Stimulated activated CD8-positive, alpha-beta memory T cell treated with anti-CD3 and anti-CD28 coated beads, Interleukin-4, amount 100 ng/mL, for 1 hour (primary cell): ENCODE measurements at places on chromosomes 4 and X.

DNA sequence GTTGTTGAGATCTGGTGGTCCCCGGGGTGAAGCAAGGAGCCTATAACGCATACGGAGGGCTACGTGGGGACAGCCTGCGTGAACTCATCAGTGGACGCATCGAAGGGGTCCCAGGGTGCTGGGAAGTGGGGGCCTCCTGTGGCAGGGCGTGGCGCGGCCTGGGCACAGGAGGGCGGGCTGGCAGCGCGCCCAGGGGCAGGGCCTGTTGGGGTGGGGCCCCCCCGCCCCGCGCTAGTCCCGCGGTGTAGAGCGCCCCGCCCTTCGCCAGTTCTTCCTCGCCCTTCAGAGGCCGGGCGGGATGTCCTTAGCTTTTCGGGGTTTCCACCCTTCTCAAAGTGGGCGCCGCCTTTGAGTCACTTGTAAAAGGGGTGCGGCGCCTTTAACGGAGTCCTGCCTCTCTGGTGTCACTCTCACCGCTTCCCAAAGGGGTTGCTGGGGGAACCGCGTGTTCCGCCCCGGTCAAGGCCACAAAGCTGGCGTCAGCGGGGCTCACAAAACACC lies 632 bp downstream of the PLP2 start:
- no peak for DNase-seq

- DNase-seq, result no peak
Observed at GRCh38 chr4:3725936-3726870, 40.0 kb upstream of the ADRA2C start.

DNA sequence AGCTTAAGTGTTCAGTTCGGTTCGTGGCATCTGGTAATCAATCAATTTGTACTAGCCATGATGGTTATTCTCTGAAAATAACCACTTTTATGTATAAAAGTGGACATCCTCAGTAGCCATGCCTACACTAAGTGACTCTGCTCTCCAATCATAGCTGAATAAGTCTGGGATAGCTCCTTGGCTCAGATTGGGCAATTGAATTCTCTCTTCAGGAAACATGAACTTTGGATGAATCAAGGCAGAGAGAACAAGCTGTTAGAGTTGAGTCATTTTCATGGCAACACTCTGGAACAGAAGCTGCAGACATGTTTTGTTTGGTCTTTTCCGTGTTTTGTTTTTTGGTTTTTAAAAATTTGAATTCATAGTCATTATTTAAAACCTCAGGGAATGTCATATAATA lies 66.8 kb upstream of the TMEM164 start:
- no peak for DNase-seq

DNA sequence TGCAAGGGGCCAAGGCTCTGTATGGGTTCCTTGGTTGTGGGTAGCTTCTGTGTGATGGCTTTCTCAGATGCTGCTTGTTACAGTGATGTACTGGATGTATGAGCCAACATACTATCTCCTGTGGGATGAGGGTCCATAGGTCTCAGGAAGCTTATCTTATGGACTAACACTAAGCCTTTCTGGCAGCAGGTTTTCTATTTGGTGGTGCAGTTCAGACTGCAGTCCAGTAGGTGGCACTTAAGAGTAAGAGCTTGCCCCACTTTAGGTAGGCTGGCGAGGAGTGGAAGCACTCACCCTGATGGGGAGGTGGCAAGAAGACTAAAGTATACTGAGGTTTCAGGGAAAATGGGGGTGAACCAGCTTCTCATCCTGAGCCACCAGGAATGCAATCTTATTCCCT lies 306.7 kb upstream of the MAOA start:
- no peak for DNase-seq

GRCh38 chr4:40214661-40215418 lies 18.0 kb downstream of the RHOH start:
- no peak for DNase-seq

- DNase-seq, result no peak
Observed at GRCh38 chrX:39204945-39205344, 403.7 kb downstream of the MID1IP1 start.

DNA sequence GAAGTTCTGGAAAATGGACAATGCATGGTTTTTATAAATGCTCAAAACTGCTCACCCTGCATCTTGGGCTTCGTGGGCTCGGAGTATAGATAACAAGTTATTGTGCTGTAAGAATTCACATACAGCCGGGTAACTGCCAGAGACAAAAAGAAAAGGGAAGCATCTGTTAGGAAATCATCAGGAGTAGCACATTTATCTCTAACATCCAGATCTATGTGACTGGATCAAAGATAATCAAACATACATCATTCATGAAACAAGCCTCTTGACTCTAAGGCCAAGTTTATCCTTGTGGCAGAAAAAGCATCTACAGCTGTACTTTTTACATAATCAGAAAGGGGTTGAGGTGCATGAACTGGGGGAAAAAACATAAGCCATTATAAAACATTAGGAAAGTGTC lies 264.2 kb downstream of the PPP3CA start:
- no peak for DNase-seq

GRCh38 chr4:126207910-126208309 lies 893.2 kb downstream of the FAT4 start:
- no peak for DNase-seq

- no peak for DNase-seq
Observed at GRCh38 chrX:101658661-101659491, 774 bp downstream of the ARMCX2 start.

DNA sequence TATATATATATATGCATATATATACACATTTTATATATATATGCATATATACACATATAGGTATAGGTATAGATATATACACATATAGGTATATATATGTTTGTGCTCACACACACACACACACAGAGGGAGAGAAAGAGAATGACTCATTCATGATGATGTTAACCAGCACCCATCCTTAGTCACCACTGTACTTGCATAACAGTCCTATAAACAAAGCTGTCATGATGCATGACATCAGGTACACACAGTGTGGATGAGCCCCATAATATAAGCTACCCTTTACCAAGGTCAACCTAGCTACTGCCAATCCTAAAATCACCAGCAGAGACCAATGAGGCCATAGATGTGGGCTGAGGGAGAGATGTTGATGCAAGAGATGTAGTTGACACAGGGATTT lies 1408.0 kb downstream of the RAPGEF2 start:
- no peak for DNase-seq

DNA sequence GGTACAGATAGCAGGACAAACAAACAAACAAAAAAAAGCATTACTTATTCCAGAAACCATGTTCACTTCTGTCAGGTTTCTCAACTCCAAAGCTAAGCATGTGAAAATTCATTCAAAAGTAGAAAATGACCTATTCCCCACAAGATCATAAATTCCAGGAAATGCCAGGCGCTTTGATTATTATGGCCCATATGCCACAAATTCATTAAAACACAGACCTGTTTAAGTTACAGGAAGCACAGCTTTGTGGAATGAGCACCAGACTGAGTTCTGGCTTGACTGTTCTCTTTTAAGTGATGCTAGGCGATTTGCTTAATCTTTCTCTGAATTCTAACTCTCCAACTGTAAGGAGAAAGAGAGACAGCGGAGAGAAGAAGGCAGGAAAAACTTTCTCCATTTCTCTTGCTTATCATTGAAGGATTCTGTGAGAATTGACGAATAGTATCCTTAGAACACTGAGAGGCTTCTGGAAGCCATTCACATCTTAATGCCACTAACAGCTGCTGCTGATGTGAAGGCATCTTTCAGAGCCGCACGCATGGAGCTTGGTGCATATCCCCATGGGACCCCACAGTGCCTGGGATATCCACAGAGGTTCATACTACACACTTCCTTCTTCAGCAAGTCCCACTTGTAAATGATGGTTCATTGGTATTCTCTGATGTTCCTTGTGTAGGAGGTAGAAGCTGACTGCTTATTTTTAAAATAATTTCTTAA lies 138.0 kb downstream of the ZNF674 start:
- DNase-seq, result no peak

- DNase-seq, result no peak
Observed at GRCh38 chr4:79563219-79563618, 155.2 kb upstream of the GK2 start.

- no peak for DNase-seq
Observed at GRCh38 chrX:42869011-42869410, 91.0 kb upstream of the PPP1R2C start.

GRCh38 chr4:87982446-87983010 lies 7.0 kb downstream of the SPP1 start:
- DNase-seq, result no peak

DNA sequence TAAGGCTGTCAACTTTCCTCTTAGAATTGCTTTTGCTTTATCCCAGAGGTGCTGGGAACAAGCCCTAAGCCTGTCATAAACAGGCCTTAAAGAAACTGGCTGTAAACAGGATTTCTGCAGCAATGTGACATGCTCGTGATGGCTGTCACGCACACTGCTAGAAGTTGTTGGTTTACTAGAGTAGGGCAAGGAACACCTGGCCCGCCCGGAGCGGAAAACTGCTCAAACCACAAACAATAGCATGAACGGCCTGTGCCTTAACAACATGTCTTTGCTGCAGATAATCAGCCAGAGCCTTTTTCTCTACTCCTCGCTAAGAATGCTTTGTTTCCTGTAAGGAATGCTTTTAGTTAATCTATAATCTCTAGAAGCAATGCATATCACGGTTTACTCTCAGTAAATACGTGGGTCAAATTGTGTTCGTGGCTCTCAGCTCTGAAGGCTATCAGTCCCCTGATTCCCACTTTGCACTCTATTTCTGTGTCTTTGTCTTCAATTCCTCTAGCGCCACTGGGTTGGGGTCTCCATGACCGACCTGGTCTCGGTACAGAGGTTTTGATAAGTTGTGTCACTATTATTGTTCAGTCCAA lies 318.3 kb downstream of the GLUD2 start:
- no peak for DNase-seq

DNA sequence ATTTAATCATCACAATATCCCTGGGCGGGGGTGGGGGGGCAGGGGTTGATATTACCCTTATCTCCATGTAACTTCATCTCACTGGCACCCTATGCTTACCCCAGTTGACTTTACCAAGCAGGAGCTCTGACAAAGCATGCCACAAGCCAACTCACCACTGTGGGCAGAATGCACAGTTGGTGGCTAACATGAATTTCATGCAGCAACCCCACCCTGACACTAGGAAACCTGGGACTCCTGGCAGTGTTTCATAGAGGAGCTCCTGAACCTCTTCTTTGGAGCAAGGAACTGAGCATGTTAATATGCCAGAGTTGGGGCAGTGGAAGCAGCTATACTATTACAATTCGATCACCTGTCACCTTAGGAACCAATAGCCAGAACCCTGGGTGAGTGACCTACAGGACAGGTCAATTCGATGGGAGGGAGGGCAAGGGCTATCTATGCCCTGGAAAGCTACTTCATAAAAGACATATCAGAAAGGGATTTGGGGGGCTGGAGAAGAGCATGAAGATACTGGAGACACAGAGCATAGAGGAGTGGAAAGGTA lies 97.2 kb upstream of the ACSL4 start:
- DNase-seq, result no peak

DNA sequence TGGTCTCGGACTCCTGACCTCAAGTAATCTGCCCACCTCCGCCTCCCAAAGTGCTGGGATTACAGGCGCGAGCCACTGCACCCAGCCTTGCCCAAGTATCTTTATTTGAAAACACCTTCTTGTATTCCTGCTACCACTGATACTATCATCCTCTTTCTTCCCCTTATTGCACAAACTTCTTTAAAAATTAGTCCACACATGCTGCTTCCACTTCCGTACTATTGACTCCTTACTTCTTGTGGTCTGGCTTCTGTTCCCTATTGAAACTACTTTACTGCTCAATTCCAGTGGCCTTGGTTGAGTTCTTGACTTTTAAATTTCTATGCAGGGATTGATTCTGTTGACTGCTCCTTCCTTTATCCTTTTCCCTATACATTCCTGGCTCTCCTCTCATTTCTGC lies 38.8 kb downstream of the MTM1 start:
- no peak for DNase-seq

- DNase-seq, result no peak
Observed at GRCh38 chrX:139972113-139972512, 6.8 kb upstream of the CXorf66 start.

DNA sequence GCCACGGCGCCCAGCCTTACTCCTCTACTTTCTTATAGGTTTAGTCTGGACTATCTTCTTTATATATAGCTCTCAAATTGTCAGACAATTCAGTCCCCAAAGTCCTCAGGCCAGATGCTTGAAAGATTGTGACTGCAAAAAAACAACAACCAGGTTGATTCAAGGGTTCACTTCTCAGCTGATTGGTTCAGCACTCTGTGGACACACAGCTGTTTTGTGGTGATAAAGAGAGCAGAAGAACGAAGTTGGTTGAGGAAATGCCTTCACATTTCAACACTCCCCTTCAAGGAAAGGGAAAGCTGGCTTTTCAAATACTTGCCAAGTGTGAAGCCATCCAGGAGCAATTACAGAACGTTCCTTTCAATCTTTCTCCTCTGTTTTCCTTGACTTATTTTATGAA lies 166.8 kb downstream of the SHROOM3 start:
- DNase-seq, result no peak

DNA sequence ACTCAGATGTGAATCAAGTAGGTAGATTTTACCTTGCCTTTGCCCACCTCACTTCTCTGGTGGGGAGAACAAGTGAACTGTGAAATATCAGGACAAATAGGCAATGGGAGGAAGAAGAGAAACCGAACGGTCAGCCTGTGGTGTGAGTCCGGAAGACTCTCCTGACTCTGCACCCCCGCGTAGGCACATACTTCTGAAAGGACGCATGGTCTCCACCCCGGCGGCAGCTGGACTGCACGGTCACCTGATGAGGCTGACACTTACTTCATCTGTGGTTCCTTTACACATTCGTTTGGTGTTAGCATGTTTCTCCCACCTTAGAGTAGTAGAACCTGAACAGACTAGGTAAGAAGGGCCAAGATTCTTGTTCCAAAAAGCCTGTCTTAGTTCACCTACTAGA lies 58.4 kb downstream of the NELFA start:
- no peak for DNase-seq

- DNase-seq, result no peak
Observed at GRCh38 chrX:4830880-4831557, 1117.6 kb upstream of the PRKX start.

- DNase-seq, result no peak
Observed at GRCh38 chr4:139670775-139671174, 5.2 kb downstream of the MGST2 start.

DNA sequence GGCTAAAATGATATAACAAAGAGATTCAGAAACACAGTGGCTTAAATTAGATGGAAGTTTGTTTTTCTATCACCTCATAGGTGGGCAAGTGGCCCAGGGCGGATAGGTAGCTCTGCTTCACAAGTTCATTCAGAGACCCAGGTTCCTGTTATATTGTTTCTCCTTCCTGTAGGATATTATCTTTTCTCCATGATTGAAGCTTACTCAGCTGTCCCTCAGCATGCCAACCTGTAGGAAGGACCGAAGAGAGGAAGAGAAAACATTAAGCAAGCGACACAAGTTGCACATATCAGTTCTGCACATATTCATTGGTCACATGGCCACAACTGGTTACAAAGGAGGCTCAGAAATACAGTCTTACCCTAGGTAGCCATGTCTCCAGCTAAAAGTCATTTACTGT lies 6.9 kb downstream of the KLHL5 start:
- no peak for DNase-seq

DNA sequence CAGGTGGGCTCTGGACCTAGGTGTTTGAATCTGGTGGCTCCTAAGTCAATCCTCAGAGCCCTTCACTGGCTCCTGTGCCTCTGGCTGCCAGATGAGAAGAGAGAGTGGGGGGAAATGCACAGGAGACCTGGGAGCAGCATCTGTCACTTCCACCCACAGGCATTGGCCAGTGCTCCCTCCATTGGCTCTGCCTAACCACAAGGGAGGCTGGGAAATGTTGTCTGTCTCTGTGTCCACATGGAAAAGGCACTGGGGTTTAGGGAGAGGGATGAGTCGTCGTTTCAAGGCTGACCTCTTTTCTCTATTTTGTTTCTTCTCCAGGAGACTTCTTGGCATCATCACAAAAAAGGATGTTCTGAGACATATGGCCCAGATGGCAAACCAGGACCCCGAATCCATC lies 76.4 kb downstream of the CLCN4 start:
- DNase-seq, result no peak

- DNase-seq, result no peak
Observed at GRCh38 chrX:119501511-119502148, 33.4 kb downstream of the SLC25A5 start.
